ENCODE measurements at places on chromosomes 1 and 21.

DNA sequence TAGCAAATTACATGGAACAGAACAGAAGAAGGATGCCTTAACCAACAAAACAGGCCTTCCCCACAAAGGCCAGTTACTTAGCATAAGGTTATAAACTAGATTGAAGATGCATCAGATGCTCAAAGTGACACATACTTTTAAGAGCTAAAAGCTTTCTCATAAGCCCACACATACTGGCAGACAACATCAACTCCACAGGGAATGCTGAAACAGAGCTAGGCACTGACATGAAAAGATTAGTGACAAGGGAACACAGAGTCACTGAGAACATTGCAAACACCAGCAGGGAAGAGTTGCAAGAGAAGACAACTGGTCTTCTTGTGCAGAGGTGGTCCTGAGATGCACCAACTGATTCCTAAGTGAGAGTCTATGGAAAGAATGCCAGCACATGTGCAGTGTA, 6.9 kb downstream of the TTC13 start:
- DNase-seq = no peak

GRCh38 chr1:118636004-118636403, 352.1 kb downstream of the TBX15 start:
- no peak for DNase-seq

DNA sequence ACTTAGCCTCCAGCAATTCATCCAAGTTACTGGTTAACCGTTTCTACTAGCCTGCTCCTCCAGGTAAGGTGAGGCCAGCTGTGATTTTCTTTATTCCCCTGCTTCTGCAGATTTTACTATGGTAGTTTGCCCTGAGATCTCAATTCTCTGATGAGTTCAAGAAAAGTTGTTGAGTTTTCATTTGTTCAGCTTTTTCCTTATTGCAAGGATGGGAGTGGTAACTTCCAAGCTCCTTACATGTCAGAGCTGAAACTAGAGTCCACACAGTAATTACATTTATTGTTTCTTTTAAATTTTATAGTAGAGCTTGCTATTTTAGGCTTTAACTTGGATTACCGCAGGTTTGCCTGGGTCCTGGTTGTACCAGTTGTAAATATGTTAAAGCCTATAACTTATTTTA, 76.9 kb upstream of the ZRANB2 start:
- DNase-seq = no peak

GRCh38 chr1:42736152-42736551, 3.9 kb downstream of the CLDN19 start:
- DNase-seq = no peak

GRCh38 chr1:19240673-19241538, 10.4 kb downstream of the EMC1 start:
- no peak for DNase-seq

GRCh38 chr1:235127203-235127602, 1.4 kb downstream of the TOMM20 start:
- no peak for DNase-seq

DNA sequence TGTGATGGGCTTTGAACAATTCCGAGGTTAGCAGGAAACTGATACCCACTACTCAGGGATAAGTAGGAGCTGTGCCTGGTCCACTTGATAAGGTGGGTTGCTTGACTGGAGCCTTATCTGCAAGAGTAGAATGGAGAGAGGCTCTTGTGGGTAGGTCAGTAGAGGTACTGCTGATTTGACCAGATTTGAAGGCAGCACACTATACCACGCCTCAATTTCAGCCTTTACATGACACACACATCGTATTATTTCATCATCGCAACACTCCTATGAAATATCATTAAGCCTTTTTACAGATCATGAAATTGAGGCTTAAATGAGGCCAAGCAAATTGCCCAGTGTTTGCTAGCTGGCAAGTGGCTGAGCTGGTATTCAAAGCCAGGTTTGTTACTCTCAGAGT, 69.6 kb downstream of the KCNJ15 start:
- no peak for DNase-seq

DNA sequence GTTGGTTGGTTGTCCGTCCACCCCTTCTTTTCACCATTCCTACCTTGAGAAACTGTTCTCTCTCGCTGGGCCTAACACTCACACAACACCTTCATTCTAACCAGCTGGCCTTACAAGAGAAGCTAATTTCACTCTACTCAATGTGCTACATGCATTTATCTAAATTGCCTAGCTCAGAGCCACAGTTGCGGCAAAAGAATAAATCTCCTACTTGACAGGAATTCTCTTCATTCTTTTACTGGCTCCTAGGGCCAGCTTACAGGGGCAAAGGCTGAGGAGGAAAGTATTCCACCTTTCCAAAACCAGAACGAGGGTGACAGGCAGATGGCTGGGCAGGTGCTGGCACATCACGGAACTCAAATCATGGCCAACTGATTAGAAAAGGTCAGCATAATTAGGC, 6.5 kb downstream of the F3 start:
- no peak for DNase-seq

DNA sequence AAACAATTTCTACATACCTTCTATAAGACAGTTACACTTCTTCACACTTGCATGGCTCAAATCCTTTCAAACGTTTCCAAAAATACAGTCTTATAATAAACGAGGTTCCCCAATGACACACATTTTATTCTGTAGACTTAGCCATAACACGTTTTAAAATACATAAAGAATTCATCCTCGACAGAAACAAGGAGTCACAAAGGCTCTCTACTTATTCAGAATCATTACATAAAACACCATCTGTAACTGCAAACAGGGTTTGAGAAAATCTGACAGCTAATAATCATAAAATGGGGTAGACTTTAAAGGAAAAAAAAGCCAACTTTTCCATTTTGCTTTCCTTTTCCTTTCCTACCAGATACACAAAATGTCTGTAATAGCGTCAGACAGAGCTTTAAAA, 1.8 kb downstream of the PIK3R3 start:
- no peak for DNase-seq

- no peak for DNase-seq
Observed at GRCh38 chr21:46110499-46111192, 12.7 kb downstream of the COL6A2 start.

GRCh38 chr1:119631433-119632102, 16.5 kb downstream of the ZNF697 start:
- DNase-seq = peak; percentile 87

DNA sequence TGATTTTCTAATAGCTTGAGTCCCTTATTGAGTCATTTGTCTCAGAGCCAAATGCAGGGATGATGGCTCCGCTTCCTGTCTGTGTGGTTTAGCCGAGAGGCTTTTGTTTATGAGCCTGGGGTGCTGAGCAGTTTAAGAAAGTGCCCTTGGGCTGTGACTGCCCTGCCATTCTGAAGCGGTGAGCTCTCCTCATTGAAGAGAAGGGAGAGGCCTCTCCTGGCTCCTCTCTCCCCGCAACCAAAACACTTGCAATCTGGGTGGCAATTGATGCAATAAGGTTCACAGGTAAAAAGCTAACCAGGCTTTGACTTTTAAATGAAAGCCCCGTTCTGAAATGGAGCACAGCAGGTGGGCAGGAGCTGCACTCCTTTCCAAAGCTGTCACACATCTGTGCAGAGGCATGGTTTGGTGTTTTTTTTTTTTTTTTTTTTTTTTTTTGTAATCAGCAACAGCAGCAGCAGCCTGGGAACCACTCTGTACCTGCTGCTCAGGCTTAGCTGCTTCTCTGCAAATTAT, 403.7 kb downstream of the SIPA1L2 start:
- DNase-seq = peak; percentile 7

- no peak for DNase-seq
Observed at GRCh38 chr1:31809698-31810097, 6.1 kb downstream of the SPOCD1 start.

GRCh38 chr1:118257946-118258345, 72.9 kb upstream of the SPAG17 start:
- no peak for DNase-seq

- no peak for DNase-seq
Observed at GRCh38 chr1:210251680-210252490, 19.3 kb downstream of the SERTAD4 start.

- DNase-seq = no peak
Observed at GRCh38 chr1:234458352-234459017, 20.5 kb downstream of the TARBP1 start.

GRCh38 chr1:33163621-33164519, 18.0 kb downstream of the TRIM62 start:
- DNase-seq = peak; percentile 73

DNA sequence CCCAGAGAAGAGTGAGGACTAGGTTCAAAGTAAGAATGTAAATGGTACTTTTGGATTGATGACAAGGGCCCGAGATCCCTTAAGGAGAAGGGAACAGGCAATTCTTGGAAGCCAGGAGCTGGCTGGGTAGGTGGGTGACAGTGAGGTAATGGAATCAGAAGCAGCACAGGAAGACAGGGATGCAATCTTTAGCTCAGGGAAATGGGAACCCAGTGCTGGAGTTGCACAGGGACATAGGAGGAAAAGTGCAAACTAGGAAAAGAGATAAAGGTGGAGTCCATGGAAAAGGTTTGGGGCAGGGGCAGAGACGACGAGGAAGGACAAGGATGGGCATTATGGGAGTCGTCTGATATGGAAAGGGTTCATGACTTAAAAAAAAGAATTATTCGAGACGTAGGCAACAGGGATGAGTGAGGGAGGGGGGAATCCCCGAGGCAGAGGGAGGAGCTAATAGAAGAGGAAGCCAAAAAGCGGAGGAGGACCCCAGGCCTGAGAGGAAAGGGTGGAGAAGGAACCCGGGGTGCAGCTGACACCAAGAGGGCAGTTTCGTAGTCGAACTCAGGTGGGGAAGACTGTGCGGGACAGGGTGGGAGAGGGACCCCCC, 495 bp downstream of the PI4KB start:
- no peak for DNase-seq

- DNase-seq = no peak
Observed at GRCh38 chr1:28910379-28911115, 3.8 kb upstream of the EPB41 start.

- no peak for DNase-seq
Observed at GRCh38 chr1:12610305-12610935, 7.6 kb downstream of the DHRS3 start.

DNA sequence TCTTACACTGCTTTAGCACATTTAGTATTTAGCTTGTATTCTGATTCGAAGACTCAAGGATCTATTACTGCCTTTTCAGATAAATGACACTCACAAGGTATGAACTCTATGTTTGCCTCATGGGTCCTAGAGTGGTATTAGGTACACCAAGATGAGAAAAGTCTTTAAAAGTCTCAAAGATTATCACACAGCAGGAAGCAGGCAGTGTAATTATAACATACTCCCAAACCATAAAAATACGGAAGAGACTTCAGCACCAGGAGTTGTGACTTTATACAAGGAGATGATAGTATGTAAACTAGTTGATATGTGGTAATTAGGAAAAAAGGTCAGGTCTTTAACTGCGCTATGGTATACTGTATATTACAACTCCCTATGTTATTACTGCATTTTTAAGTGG, 11.2 kb upstream of the RCSD1 start:
- no peak for DNase-seq

- no peak for DNase-seq
Observed at GRCh38 chr1:166888373-166889111, 12.5 kb upstream of the TADA1 start.

DNA sequence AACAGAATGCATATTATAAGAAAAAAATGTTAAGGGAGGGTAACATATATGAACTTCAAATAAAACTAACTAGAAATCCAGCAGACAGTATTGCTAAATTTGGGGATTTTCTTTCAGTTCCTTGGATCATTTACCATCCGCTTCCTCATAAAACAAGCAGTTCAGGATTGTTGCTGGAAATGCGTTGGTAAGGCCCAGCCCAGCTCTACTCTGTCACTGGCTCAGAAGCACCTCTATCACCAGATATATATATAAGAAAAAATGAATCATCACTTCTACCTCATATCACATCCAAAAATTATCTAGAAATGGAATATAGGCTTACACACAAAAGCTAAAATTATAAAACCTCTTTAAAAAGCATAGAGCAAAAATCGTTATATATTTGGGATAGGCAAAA, 28.2 kb upstream of the COG2 start:
- no peak for DNase-seq

DNA sequence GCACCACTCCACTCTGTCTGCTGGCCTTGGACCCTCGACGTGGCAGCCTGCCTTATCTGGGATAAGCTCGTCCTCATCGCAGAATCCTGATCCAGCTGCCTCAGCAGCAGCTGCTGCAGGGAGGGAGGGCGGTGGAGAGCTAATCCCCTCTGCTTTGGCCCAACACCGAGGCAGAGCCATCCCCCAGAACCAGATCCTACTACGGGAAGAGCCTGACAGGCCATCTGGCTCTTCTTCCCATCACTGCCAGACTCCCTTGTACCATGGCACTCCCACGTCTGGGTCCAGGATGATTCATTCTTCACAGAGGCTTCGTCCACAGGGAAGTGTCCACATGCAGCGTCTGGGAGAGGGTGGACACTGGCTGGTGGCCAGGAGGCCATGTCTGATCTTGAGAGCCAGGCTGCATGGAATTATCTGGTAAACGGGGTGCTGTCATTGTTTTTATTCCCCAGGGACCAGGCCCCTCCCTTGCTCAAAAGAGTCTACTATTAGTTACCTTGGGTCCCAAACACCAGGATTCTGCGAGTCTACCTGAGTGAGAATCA, 14.6 kb upstream of the PKP1 start:
- peak; percentile 86 for DNase-seq

DNA sequence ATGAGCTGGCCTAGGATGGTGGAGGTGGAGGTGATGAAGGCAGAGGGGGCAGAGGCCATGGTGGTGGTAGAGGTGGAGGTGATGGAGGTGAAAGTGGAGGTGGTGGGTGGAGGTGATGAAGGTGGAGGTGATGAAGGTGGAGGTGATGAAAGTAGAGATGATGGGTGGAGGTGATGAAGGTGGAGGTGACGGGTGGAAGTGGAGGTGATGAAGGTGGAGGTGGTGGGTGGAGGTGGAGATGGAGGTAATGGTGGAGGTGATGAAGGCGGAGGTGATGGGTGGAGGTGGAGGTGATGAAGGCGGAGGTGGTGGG, 19.7 kb upstream of the NPHP4 start:
- no peak for DNase-seq

GRCh38 chr1:42170779-42171621, 6.5 kb upstream of the GUCA2A start:
- no peak for DNase-seq

GRCh38 chr1:27356619-27357280, 10.0 kb downstream of the MAP3K6 start:
- no peak for DNase-seq

GRCh38 chr1:150549496-150550221, 451 bp downstream of the ADAMTSL4 start:
- no peak for DNase-seq

DNA sequence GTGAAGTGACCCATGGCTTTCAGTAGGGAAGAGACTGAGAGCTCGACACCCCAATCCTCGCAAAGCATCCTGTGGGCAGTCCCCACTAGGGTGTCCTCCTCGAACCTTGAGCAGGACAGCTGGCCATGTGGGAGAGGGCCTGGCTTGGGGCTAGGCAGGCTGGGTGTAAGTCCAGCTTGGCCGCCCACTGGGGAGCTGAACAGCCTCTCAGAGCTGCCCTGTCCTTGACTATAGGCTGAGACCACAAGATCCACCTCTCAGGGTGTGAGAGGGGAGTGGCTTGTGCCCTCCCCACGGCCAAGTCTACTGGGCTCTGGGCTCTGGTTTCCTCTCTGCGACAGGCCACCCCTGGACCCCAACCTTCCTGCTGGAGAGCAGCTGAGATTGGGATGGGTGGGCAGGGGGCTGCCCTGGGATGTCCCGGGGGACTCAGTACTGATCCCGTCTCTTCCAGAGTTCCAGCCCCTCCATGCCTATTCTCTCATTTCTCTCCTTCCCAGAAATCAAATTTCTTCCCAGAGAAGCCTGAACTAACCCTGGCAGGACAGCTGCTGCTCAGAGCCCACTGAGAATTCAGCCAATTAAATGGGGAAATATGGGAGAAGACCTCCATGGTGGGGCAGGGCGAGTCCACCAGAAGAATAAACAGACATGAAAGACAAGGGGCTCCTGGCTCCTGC, 282.9 kb downstream of the PTPRU start:
- DNase-seq = no peak
